ENCODE measurements at places on chromosomes 13 and 19. TPM values are rescaled to one million over a fixed set of nuclear protein-coding genes. Genes with fewer than 3 reads are reported as not detected.
A peak's percentile ranks its signal among the peaks of the same experiment; 100 is the strongest.

The LYL1 gene
- not detected for total RNA-seq

The BRSK1 gene
- total RNA-seq: 12.8 TPM

The EMC10 gene
- 64.7 TPM for total RNA-seq

DNA sequence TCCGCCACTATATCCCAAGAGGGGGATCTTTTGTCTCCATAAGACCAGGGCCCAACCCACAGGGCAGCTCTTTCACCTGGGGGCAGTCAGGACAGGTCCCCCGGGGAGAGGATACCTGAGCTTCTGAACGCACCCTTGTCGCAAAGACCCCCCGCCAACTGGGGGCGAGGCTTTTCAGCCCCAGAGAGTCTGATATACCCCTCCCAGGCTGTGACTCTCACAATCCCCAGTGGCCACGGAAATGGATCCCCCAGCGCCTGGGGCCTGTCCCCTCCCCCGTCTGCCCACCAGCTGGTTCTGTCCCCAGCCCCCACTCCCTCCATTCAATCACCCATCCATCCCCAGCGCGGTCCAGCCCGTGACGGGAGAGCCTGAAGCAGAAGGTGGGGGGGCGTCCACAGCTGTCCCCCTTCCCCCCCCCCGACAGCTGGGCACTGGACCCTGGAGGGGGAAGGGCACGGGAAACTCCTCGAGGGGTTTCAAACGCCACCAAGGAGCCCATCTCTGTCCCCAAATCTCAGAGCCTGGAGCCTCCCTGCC, 823 bp downstream of the DOCK6 start:
- no peak for DNase-seq

- no peak for DNase-seq
Observed at GRCh38 chr13:93268327-93269028, 41.9 kb downstream of the GPC6 start.

- no peak for DNase-seq
Observed at GRCh38 chr13:40197936-40198595, 468.4 kb downstream of the FOXO1 start.

DNA sequence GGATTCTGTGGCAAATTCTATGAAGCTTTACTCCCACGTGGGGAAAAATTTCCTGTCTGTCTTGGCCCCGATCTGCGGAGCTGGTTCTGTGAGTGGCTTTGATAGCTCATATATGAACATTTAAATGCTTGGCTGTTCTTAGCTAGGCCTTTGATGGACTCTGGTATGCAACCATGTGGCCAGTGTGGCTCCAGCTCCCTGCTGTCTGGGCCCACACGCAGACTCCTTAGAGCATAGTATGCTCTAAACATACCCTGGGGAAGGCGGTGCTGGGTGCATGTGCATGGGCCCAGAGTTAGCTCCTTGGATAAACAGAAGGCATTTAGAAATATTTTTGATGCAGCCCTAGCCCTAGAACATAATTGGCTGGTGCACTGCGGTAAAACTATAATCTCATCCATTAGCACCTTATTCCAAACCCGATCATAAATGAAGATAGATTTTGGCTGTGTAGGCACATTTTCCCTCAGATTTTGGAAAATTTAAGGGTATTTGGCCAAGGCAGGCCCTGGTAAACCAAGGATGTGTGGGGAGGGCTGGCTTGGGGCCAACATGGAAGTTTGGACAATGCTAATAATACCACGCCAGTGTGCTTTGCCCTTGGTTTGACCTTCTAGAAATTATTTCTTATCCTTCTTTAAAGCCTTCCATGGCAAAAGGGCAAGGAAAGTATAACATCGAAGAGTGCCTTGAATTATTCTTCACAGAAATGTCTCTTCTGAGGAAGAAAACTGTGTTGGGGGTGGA, 153.5 kb downstream of the LMO7 start:
- DNase-seq: no peak

GRCh38 chr19:55913643-55914268, 18.4 kb downstream of the NLRP13 start:
- DNase-seq: peak; percentile 16

GRCh38 chr19:1627194-1627593, 21.9 kb upstream of the UQCR11 start:
- DNase-seq: no peak

- no peak for DNase-seq
Observed at GRCh38 chr19:19151418-19151817, 13.1 kb upstream of the TMEM161A start.

DNA sequence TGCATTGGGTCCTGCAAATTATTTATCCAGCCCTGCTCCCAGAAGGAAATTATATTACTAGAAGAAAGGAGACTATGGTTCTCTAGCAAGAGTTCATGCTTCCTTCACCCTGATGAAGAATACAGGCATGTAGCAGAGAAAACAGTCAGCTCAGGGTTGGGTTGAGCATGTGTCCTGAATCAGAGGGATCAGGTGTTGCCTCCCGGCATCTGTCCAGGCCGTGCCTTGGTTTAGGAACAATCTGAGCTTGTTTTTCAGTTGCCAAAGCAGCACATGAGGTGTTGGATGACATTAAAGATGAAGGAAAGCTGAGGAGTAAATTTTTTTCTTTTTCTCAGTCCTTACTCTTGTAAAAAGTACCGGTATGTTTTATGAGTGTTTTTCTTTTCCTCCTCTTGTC, 62.0 kb downstream of the KL start:
- DNase-seq: no peak

- DNase-seq: no peak
Observed at GRCh38 chr13:90793261-90793820, 554.1 kb upstream of the MIR17HG start.

GRCh38 chr13:73417012-73417615, 358.3 kb downstream of the KLF5 start:
- peak; percentile 57 for DNase-seq

GRCh38 chr13:35832551-35832950, 298.6 kb downstream of the DCLK1 start:
- DNase-seq: no peak

DNA sequence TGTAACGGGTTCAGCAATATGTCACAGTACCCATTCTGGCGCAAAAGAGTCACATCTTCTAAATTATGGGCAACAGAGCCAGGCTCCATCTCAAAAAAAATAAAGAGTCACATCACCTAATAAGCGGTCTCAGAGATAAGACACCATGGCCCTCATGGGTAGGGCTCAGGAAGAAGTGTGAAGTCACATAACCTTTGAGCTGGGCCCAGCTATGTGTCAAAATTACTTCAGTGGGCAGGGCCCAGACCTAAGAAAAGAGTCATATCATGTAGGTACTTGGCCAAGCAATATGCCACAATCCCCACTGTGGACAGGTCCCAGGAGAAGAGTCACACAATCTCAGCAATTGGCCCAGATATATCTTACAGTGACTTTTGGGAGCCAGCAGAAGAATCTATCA, 11.4 kb upstream of the ZNF91 start:
- DNase-seq: no peak

DNA sequence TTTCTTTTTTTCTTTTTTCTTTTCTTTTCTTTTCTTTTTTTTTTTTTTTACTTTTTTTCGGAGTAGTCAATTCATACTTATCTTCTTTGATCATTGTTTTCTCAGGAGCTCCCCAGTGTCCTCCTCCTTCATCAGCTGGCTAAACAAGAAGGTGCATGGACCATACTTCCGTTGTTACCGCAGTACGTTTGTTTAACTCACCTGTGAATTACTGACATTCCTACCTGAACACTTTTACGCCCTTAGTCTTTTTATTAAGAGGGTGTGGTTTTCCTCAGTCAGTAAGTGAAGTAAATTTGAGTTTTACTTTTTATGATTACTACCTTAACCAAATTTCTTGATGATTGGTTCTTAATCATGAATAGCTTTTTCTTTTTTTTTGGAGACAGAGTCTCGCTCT, 47.1 kb downstream of the B3GLCT start:
- DNase-seq: no peak

DNA sequence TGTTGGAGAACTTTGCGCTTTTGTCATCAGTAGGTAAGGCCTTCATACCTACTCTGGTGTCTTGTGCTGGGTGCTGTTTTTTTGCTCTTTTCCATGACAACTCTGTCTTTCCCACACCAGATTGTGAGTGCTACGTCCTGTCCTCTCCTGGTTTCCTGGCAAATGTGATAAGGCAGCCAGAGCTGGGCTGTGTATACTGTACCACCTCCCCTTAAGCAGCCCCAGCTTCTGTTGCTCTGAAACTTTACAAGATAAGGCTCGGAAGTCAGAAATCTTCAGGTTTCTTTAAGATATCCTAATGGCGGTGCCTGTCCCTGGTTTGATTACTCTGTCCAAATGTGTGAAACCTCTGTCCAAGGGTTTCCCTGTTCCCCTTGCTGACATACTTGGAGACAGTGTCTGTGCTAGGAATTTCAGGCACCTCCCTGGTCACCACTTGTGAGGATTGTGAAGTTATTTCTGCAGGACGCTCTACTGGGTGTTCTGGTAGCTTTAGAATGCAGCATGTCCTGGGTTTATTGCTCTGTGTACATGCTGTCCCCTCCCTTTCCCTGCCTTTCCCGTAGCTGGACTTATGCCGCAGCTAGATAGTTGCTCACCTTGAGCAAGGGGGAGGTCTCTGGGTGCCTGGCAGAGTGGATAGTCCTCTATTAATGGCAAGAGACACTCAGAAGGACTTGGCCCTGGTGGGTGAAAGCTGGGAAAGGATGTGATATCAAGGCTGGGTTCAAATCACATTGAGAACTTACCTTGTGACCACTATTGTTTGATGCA, 7.0 kb downstream of the ZNF749 start:
- DNase-seq: no peak

- DNase-seq: no peak
Observed at GRCh38 chr13:97834250-97834649, 119.2 kb upstream of the IPO5 start.
